ENCODE measurements at places on chromosomes 7 and 10.

DNA sequence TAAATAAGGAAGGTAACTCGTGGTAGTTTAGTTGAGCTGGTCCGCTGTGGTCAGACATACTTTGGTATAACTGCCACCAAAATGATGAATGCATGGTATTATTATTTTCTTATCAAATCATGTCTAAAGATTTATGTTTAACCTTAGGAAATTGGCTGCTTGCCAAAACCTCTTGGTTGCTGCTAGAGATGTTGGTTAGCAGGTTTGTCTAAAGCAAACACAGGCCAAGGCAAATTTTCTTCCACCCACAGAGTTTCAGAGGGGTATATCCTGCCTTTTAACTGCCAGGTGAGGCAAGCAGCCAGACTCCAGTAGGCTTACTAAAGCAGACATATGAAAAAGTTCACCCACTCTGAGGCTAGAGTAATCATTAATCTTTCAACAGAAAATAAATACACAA, 101.4 kb downstream of the SEMA3E start:
- no peak for DNase-seq

DNA sequence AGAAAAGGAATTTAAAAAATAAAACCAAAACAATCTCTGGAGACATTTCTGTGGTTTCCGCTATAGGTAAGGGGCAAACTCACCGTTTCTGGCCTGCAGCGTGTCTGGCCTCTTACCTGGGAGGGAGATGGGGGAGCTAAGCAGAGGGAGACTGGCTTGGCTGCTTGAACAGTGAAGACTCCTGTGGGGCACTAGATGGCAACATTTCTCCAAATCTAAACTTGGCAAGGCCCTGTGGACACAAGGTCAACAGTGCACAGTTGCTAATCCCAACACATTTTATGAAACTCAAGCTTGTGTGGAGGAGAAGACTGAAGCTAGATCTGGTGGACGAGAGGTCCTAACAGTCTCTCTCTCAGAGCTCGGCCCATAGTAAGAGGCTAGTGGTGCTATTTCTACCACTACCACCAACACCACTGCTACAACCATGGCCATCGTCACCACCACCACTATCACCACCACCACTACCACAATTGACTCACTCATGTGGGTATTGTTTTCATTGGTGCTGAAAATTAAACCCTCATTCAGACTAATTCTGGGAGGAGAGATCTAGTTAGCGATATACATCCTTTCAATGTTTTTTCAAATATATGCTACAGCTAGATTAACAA, 28.4 kb upstream of the CDHR3 start:
- no peak for DNase-seq

- DNase-seq = no peak
These were observed 643.1 kb downstream of the PARD3 start for GRCh38 chr10:34171957-34172527.

- DNase-seq = no peak
These were observed 132.9 kb downstream of the MBL2 start for GRCh38 chr10:52639652-52640051.

DNA sequence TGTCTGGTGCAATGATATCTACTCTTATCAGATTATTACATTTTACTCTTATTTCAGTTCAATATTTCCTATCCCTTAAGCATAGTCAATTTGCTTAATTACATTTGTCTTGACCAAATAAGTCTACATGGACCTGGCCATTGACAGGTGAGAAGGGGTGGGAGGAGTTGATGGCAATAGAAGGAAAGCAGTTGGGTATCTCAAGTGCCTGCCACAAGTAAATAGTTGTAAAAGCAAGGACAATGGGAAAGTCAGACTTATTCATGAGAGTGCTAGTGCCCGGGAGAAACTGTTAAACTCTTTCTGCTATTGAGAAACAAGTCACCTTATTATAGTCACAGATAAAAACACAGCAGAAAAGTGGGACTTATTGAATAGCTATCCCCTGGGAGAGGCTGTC, 32.4 kb upstream of the HGF start:
- DNase-seq = no peak

- no peak for DNase-seq
These were observed 868.4 kb downstream of the SORCS3 start for GRCh38 chr10:105509517-105509916.

GRCh38 chr7:137609500-137609899, 237.3 kb downstream of the DGKI start:
- no peak for DNase-seq

DNA sequence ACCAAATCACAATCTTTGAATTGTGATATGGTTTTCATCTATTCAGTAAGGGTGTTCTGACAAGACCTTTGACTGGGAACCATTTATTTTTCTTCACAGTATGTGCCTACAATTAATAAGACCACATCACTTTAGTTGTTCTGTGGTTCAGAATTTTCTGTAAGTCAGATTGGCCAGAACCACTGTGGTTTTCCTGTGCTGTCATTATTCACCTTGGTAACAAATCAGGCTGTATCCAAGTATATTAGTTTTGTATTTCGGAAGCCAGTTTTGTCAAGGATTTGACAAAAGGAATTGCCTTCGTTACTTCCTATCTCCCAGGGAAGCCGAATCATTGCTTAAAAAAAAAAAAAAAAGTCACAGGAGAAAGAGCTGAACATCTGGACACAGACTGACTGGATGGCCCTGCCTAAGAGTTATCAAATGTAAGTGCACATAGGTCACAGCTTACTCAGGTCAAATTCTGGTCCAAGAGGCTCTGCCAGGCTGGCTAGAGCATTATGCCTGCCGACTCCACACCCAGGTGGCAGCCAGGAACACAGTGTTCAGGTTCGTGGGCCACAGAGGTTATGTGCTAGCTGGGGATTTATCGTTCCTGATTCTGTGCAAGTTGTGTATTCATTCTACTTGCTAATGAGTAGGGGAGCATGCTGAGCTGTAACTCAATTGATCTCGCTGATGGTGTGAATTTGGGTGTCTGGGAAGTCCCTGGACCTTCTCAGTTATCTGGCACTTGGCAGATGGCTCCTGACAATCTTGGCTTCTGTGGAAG, 175.3 kb downstream of the JAZF1 start:
- no peak for DNase-seq

- no peak for DNase-seq
These were observed 95.4 kb downstream of the EXOC4 start for GRCh38 chr7:133348250-133348649.

DNA sequence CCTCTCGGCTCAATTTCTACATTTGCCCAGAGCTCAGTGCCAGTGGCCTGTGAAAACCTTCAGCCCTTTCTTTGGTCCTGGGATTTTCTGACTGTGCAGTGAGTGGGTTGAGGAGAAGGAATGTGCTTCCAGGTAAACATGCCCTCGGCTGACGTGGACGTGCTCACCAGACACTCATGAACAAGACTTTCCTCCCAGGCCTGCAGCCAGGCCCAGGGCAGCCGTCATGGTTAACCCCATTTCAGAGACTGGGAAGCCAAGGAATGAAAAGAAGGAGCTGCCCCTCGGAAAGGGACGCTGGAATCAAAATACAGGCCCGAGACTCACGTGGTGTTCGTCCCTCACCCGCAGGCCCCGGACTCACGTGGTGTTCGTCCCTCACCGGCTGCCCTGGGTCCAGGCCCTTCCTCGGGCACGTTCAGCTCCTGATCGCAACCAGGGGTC, 8.8 kb upstream of the CALML5 start:
- no peak for DNase-seq

- DNase-seq = no peak
These were observed 39.7 kb downstream of the GRB10 start for GRCh38 chr7:50743016-50743415.

- DNase-seq = no peak
These were observed 5.2 kb upstream of the GATA3 start for GRCh38 chr10:8049045-8049864.

- DNase-seq = no peak
These were observed 301.1 kb upstream of the LYZL1 start for GRCh38 chr10:28987555-28988320.

DNA sequence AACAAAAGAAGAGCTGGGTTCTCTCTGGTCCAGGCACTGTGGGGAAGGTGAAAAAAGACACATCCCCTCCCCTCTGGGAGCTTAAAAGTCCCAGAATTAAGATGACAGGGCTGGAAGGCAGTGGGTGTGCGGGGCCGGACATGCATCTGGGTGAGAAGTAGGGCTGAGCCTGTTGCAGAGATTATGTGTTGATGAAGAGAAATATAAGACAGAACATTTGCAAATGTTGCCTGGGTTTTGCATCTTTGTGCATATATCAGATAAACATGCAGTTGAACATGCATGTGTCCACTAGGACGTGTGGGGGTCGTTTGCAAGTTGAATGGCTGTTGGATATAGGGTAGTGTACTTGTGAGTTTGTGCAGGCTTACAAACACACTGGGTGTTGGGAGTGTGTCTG, 94.3 kb upstream of the PPIF start:
- DNase-seq = no peak

- no peak for DNase-seq
These were observed 90.9 kb downstream of the LSM5 start for GRCh38 chr7:32399311-32399710.

DNA sequence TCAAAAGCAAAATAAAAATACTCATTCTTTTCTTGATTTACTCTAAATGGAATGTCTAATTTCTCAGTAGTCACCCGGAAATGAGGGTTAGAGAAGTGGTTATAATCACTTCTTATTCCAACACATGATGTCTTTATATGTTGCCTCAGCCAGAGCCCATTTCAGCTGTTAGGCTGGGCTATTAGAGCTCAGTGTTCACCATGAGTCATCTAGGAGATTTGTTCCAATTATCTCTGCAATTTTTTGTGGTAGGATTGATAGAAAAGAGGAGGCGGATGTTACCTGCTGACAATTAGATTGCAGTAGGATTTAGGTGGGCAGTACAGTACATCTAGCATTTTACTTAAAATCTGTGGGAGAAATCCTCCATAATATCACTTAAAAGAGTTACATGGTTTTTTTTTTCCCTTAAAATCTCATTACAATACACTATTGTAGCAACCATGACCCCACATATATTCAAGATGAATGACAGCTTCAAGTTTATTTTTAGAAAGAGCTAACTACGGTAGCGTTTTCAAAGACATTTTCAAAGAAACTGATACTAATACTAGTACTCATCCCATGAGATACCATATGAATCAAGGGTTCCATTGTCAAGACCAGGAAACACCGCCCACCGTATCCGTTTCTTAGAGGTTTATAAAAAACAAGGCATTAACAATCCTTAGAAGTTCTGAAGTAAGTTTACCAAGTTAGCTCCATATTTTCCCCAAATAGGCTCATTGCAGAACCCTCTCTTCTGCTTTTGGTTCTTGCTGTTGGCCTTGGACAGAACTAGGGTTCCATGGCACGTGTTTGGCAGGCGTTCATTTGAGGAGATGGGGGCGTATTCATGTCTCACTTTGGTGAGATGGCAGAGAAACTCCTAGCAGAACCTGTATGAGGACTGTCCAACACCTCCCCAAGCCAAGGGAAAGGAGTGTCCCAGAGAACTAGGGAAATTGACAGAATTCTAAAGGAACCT, 10.4 kb downstream of the CPA2 start:
- no peak for DNase-seq
